Fibroblast of skin of left quadriceps (primary cell): ENCODE measurements at places on chromosomes 11 and 22.

DNA sequence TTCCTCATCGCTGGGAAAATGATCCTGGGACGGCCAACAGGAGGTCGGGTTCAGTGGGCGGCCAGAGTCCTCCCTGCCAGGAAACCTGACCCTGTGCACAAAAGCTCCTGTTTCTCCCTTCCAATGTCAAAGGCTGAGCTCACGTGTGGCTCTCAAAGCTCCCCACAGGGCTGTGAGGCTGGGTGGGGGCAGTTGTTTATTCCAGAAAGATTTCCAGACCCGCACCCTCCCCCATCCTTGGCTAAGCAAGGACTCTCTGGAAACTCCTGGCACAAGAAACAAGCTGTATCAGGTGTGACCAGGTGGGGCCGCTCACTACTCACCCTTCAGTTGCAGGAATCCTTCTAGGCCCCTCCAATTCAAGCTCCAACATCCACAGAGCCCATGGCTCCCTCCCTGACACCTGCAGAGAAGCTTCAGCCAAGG, 131.9 kb downstream of the SHANK2 start:
- no peak for DNase-seq

DNA sequence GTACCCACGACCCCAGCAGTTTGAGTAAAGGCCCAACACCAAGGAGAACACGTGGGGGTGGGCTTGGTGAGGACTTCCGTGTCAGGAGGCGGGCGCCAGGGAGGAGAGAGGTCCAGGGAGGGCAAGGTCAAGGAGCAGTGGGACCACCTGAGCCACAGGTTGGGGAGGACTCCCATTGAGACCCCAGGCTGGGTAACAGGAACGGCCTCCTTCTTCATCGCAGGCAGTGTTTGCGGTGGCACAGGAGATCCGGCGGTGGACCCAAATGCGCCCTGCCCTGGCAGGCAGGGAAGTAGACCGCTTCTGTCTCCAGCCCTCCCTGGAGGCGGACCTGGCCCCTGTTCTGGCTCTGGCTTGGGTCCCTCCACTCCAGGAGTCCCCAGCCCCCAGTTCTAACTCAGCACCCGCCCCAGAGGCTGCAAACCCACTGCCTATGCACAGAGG, 5.9 kb upstream of the TBX1 start:
- DNase-seq, result no peak

- DNase-seq, result no peak
These were observed 27.0 kb downstream of the TESMIN start for GRCh38 chr11:68724293-68724692.

DNA sequence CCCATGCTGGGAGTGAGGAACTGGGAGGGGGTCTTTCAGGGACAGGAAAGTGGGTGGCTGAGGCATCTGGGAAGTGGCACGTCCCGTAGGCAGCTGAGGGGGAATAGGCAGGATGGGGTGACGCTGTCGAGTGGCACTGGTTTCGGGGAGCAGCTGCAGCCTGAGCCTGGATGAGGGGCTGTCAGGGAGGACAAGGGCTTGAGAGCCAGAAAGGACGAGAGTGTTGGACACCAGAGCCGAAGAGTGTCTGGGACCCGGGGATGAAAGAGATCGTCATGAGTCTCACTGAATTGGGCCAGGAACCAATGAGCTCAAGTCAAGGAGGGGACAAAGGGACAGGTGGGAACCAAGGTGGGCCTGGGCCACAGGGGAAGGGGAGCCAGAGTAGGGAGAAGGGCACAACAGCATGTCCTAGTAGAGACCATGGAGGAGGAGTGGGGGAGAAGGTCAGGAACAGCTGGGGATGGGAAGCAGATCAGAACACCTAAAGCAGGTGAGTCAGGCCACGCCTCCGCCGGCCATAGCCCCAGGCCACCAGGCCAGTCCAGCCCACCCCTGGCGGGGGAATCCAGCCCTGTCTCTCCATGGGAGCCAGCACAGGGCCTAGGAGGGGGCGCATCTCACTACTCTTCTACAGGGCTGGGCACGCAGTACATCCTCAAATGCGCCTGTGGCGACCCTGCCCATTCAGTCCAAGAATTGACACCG, 4.2 kb downstream of the RAB3IL1 start:
- DNase-seq, result no peak

DNA sequence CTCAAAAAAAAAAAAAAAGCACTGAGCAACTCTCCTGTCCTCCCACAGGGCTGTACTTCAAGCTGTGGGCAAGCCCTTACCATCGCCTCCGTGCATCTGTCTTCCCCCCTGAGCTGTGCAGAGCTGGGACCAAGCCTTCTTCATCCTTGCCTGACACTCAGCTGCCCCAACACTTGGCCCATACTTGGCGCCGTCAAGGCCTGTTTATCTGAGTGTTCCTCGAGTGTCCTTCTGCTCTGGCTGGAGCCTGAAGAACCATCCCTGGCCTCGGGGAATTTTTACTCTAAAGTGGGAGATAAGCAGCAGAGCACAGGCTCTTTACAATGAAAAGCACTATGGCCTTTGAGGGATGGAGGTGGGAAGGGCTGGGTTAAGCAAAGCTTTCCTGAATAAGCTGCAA, 1.6 kb upstream of the TIRAP start:
- DNase-seq, result no peak

- no peak for DNase-seq
These were observed 31.3 kb upstream of the TEAD1 start for GRCh38 chr11:12642806-12643428.

DNA sequence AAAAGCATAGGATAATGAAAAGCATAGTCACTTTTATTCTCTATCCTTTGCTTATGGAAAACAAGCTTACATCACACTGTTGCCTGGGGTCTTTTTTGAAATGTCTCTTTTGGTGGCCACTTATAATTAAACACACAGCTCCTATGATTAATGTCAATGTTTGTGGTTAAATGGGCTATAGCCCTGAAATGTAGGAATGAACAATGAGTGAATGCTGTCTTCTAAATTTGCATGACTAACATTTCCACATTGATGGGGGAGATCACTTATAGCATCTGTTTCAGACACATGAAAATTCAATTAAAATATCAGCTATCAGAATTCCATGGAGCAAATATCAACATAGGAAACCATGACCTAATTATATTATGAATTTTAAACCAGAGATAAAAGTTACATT, 171.4 kb upstream of the FAT3 start:
- DNase-seq, result no peak

GRCh38 chr11:12867531-12867930, 141.6 kb upstream of the RASSF10 start:
- DNase-seq, result no peak

DNA sequence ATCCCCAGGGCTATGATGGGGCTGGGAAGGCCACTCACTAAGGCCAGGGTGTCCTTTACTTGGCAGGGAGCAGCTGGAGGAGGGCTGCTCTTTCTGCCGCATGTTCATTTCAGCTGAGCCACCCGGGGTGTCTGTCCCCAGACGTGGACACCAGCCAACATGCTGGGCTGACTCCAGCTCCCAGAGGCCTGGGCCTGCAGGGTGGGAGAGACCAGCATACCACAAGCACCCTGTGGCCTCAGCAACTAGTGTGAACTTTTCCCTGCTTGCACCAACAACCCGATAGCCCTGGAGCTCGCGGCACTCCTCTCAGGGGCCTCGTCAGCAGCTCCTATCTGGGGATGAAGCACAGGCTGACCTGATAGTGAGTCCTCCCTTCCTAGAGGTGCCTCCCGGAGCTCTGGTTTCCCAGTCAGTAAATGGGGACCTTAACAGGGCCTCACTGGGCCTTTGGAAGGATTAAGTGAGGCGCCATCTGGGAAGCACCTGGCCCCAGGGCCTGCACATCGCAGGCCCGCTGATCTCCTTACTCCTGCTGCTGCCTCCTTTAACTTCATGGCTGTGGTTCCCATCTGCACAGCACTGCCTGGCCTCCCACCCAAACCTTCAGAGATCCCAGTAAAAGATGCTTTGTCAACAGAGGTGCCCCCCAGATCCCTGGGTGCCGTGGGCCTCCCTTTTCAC, 83.4 kb downstream of the GALNT18 start:
- no peak for DNase-seq

- no peak for DNase-seq
These were observed 544.9 kb downstream of the TBC1D22A start for GRCh38 chr22:47307326-47307725.
